ENCODE measurements at places on chromosomes 1 and 21.

- H3K36me3 ChIP-seq: no peaks in the 10 kb centered on the region
- H3K4me3 ChIP-seq: no peak overlapping the region
- no peaks in the 10 kb centered on the region for H3K4me1 ChIP-seq
These were observed 61.6 kb downstream of the KIF14 start for GRCh38 chr1:200558866-200559459.

DNA sequence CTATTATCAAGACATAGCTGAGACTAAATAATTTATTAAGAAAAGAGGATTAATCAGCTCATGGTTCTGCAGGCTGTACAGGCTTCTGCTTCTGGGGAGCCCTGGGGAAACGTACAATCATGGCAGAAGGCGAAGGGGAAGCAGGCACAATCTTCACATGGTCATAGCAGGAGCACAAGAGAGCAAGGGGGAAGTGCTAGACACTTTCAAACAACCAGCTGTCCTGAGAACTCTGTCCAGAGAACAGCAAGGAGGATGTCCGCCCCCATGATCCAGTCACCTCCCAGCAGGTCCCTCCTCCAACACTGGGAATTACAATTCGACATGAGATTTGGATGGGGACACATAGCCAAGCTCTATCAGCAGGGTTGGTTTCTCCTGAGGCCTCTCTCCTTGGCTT, 10.3 kb upstream of the SLC45A1 start:
- no peak overlapping the region for H3K4me3 ChIP-seq
- no peak overlapping the region for H3K27ac ChIP-seq

GRCh38 chr1:173347282-173347818, 129.8 kb upstream of the PRDX6 start:
- H3K36me3 ChIP-seq: no peaks in the 10 kb centered on the region
- no peaks in the 10 kb centered on the region for H3K27me3 ChIP-seq
- H3K4me3 ChIP-seq: no peak overlapping the region
- H3K27ac ChIP-seq: no peak overlapping the region
- DNase-seq: no peak

DNA sequence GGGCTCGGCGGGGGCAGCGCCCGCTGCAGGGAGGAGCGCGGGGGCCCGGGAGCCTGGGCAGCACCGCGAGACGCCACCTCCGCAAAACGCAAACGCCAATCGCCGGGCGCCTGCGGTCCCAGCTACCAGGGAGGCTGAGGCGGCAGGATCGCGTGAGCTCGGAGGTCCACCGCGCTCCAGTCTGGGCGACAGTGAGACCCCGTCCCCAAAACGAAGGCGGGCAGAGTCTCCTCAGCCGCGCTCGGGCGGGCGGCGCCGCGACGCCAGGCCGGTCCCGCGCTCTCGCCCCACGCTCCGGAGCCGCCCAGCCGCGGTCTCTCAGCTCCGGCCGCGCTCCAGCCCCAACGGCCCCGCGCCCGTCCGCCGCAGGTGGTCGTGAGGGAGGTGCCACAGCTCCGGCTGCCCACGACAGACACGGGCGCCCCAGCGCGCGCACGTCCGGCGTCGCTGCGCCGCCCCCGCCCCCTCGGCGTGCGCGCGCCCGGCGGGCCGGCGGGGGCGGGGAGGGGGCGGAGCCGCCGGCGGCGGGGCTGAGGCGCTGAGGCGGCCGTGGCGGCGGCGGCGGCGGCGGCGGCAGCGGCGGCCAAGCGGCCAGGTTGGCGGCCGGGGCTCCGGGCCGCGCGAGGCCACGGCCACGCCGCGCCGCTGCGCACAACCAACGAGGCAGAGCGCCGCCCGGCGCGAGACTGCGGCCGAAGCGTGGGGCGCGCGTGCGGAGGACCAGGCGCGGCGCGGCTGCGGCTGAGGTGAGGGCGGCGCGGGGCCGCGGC, at the start of gene ADARB1:
Gene ADARB1, plus strand, starts transcription at position 533 of the 770 bp plus-strand sequence. CDS start 97,077 bp downstream, outside the sequence.
- DNase-seq: peak; percentile 84
- no peaks in the 10 kb centered on the region for H3K36me3 ChIP-seq
- peak within 1 kb of the TSS; percentile 51 for H3K27ac ChIP-seq
- no peaks in the 10 kb centered on the region for H3K27me3 ChIP-seq

GRCh38 chr1:215056584-215056983, 26.0 kb upstream of the KCNK2 start:
- DNase-seq: no peak
- H3K36me3 ChIP-seq: no peaks in the 10 kb centered on the region
- no peaks in the 10 kb centered on the region for H3K27me3 ChIP-seq
- no peaks in the 10 kb centered on the region for H3K4me1 ChIP-seq
- no peak overlapping the region for H3K4me3 ChIP-seq
- no peak overlapping the region for H3K27ac ChIP-seq

- no peak for DNase-seq
- H3K27ac ChIP-seq: no peak overlapping the region
- H3K27me3 ChIP-seq: no peaks in the 10 kb centered on the region
- H3K4me3 ChIP-seq: no peak overlapping the region
- H3K4me1 ChIP-seq: peaks cover 63% of the 10 kb centered on the region
These were observed 30.3 kb downstream of the RSPH1 start for GRCh38 chr21:42465803-42466127.

GRCh38 chr1:62439652-62440371, 3.0 kb downstream of the USP1 start:
- H3K4me3 ChIP-seq: no peak overlapping the region
- H3K27me3 ChIP-seq: no peaks in the 10 kb centered on the region
- DNase-seq: peak; percentile 21
- no peak overlapping the region for H3K27ac ChIP-seq

GRCh38 chr1:221858818-221859611, 117.1 kb upstream of the DUSP10 start:
- DNase-seq: no peak
- no peaks in the 10 kb centered on the region for H3K36me3 ChIP-seq
- no peak overlapping the region for H3K4me3 ChIP-seq
- H3K27me3 ChIP-seq: no peaks in the 10 kb centered on the region
- no peaks in the 10 kb centered on the region for H3K4me1 ChIP-seq
- no peak overlapping the region for H3K27ac ChIP-seq

GRCh38 chr1:114388432-114389003, 122.5 kb downstream of the TRIM33 start:
- H3K36me3 ChIP-seq: no peaks in the 10 kb centered on the region
- no peaks in the 10 kb centered on the region for H3K27me3 ChIP-seq
- no peak overlapping the region for H3K4me3 ChIP-seq
- no peaks in the 10 kb centered on the region for H3K4me1 ChIP-seq
- no peak overlapping the region for H3K27ac ChIP-seq

- H3K27me3 ChIP-seq: no peaks in the 10 kb centered on the region
- H3K36me3 ChIP-seq: peaks cover 70% of the 10 kb centered on the region
- H3K27ac ChIP-seq: peak overlapping the region; percentile 40
- DNase-seq: peak; percentile 68
- peaks cover 27% of the 10 kb centered on the region for H3K4me1 ChIP-seq
- H3K4me3 ChIP-seq: no peak overlapping the region
These were observed 19.6 kb upstream of the NADK start for GRCh38 chr1:1797731-1798341.

- no peak overlapping the region for H3K27ac ChIP-seq
- no peaks in the 10 kb centered on the region for H3K4me1 ChIP-seq
- no peaks in the 10 kb centered on the region for H3K36me3 ChIP-seq
- DNase-seq: no peak
These were observed 419.8 kb upstream of the NFIA start for GRCh38 chr1:60662486-60663044.

DNA sequence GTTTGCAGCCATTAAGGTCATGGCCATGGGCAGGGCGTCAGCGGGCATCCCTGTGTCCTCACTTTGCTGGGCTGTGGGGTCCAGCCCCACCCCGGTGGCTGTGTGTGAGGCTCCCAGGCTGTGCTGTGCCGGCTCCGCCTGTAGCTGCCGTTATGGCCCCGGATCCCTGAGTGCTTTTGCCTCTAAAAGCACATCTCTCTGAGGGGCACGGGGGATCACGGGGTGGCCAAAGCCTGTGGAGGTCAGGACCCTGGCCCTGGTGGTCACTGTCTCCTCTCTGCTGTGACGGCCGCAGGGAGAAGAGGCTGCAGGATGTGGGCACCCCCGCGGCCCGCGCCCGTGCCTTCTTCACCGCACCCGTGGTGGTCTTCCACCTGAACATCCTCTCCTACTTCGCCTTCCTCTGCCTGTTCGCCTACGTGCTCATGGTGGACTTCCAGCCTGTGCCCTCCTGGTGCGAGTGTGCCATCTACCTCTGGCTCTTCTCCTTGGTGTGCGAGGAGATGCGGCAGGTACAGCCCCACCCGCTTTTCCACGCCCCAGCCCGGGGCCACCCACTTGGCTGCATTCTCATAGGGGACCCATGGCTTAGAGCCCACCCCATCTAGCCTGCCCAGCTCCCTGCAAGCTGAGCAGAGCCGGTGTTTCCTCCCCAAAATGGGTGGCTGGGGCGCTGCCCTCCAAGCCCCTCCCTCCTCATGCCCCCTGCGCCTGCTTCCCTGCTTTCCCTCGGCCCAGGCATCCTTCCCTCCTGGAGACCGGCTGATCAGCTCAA, 48.2 kb downstream of the TRPM2 start:
- no peak overlapping the region for H3K27ac ChIP-seq
- no peaks in the 10 kb centered on the region for H3K4me1 ChIP-seq
- peaks cover 6% of the 10 kb centered on the region for H3K36me3 ChIP-seq
- no peaks in the 10 kb centered on the region for H3K27me3 ChIP-seq

GRCh38 chr1:109993885-109994284, 9.3 kb downstream of the AHCYL1 start:
- no peaks in the 10 kb centered on the region for H3K27me3 ChIP-seq
- no peak for DNase-seq
- no peak overlapping the region for H3K27ac ChIP-seq

- peaks cover 26% of the 10 kb centered on the region for H3K4me1 ChIP-seq
- no peak overlapping the region for H3K4me3 ChIP-seq
- H3K36me3 ChIP-seq: no peaks in the 10 kb centered on the region
- no peak for DNase-seq
These were observed 3.2 kb downstream of the SPSB1 start for GRCh38 chr1:9295884-9296283.

GRCh38 chr1:25615563-25616094, 962 bp upstream of the MAN1C1 start:
- no peak for DNase-seq
- H3K27ac ChIP-seq: no peak overlapping the region
- peaks cover 8% of the 10 kb centered on the region for H3K4me1 ChIP-seq

DNA sequence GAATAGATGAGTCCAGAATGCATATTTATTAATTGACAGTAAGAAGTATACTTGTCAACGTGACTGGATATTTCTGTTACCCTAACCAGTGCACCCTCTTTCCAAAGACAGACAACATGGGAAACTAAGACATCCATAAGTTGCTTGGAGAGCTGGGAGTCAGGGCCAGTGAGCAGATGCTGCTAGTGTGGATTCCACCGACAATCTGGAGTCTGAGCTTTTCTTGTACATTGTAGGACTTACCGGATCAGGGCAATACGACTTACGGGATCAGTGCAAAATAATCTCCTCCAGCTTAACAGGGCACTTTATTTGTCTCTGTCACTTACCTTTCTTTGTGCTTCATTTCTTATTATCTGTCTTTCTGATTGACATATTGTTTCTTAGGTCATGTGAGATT, 24.6 kb upstream of the FCRL4 start:
- H3K4me3 ChIP-seq: no peak overlapping the region
- DNase-seq: no peak
- peaks cover 6% of the 10 kb centered on the region for H3K4me1 ChIP-seq
- H3K27me3 ChIP-seq: no peaks in the 10 kb centered on the region
- no peak overlapping the region for H3K27ac ChIP-seq

- H3K27me3 ChIP-seq: no peaks in the 10 kb centered on the region
- DNase-seq: peak; percentile 70
- H3K27ac ChIP-seq: no peak overlapping the region
- H3K4me1 ChIP-seq: no peaks in the 10 kb centered on the region
- no peak overlapping the region for H3K4me3 ChIP-seq
These were observed 186.1 kb downstream of the CLEC20A start for GRCh38 chr1:178310685-178311105.

- peaks cover 66% of the 10 kb centered on the region for H3K4me1 ChIP-seq
- peaks cover under 1% of the 10 kb centered on the region for H3K36me3 ChIP-seq
- H3K27ac ChIP-seq: peak overlapping the region; percentile 96
- H3K27me3 ChIP-seq: no peaks in the 10 kb centered on the region
- H3K4me3 ChIP-seq: peak overlapping the region; percentile 31
These were observed 75.0 kb downstream of the CD46 start for GRCh38 chr1:207826557-207827487.
